ENCODE measurements at places on chromosomes 5 and 9. TPM values are rescaled to one million over a fixed set of nuclear protein-coding genes. Genes with fewer than 3 reads are reported as not detected.

DNA sequence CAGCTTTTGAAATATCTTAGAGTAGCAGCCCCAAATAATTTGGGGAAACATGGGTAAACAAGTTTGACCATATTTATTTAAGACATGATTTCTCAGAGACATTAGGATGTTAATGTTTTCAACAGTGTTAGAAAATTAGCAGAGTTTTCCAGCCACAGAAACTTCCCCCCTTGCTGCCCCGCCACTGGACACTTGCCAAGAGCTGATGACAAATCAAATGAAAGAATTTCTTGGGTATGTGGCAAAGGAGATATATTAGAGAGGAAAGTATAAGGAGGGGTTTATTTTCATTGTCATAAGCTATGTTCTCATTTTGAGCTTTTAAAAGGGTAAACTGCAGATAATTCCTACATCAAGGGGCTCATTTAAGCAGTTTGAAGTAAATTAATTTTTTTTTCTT lies 15.9 kb downstream of the GABRA1 start:
- no peaks in the 10 kb centered on the region for H3K36me3 ChIP-seq
- no peak overlapping the region for H3K27ac ChIP-seq
- H3K4me3 ChIP-seq = no peak overlapping the region
- DNase-seq = no peak
- peaks cover 84% of the 10 kb centered on the region for H3K27me3 ChIP-seq
- H3K4me1 ChIP-seq = no peaks in the 10 kb centered on the region

DNA sequence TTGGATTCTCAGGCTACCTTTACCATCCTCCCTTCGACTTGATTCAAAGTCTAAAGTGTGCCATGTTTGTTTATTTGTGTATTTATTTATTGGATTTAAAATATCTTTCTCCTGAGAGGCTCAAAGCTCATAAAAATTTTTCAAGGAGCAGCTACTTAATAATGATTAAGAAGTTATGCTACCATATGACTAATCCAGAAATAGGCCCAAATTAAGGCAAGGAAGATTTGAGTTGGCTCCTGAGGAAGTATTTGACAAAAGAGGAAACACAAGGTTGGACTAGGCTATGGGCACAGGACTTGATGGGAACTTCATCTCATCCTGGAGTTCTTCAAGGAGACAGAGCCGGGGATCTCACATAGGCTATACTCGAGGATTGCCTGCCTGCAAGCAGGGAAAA lies 22.4 kb upstream of the PPP2CA start:
- no peaks in the 10 kb centered on the region for H3K27me3 ChIP-seq
- no peak overlapping the region for H3K4me3 ChIP-seq
- H3K27ac ChIP-seq = no peak overlapping the region
- peaks cover 45% of the 10 kb centered on the region for H3K4me1 ChIP-seq
- DNase-seq = no peak

DNA sequence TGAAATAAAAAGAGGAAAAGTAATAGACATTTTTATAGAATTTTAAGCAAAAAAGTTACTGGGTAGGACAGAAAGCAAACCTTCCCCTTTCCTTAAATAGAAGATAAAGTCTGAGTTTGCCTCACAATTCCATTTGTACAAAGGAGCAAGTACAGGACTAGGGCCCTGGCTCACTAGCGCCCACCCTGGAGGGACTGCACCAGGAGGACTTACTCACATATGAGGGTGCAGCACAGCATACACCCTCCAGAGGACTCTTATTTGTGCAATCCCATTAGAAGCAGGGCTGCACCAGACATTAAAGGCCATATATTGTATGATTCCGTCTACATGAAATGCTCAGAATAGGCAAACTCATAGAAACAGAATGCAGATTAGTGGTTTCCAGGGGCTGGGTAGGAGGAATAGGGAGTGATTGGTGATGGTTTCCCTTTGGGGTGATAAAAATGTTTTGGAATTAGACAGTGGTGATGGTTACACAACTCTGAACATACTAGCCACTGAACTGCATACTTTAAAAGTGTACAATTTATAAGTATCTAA lies 4.5 kb downstream of the REEP5 start:
- no peak overlapping the region for H3K4me3 ChIP-seq
- no peaks in the 10 kb centered on the region for H3K27me3 ChIP-seq
- H3K4me1 ChIP-seq = peaks cover 32% of the 10 kb centered on the region
- peak overlapping the region; percentile 23 for H3K27ac ChIP-seq
- peaks cover 59% of the 10 kb centered on the region for H3K36me3 ChIP-seq
- DNase-seq = no peak

DNA sequence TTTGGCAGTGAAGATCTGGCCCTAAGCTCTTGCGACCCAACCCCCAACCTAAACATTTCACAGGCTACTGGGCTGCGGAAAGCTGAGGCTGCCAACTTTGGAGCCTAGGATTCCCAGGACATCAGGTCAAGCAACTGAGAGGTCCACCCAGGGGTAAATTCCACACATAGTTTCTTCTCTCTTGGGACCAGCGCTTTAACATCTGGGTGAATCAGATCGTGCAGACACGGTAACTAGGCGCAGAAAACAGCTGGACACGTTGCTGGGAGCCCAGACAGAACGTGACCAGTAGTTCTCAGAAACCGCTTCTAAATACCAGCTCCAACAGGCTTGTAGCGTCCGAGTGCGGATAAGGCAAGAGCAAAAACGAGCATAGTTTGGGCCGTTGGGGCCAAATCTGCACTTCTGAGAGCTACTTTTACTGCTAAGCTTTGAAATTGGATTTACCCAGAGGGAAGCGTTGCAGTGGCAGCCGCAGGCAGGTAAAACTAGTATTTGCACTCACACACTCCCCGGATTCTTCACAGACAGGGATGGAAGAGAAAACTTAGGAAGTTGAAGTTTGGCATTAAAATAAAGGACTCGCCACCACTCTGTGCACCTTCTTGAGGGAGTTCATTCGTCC lies 11.8 kb downstream of the ITGA1 start:
- H3K27me3 ChIP-seq = no peaks in the 10 kb centered on the region
- DNase-seq = peak; percentile 49

Gene B4GALT1
- 184 TPM for total RNA-seq

DNA sequence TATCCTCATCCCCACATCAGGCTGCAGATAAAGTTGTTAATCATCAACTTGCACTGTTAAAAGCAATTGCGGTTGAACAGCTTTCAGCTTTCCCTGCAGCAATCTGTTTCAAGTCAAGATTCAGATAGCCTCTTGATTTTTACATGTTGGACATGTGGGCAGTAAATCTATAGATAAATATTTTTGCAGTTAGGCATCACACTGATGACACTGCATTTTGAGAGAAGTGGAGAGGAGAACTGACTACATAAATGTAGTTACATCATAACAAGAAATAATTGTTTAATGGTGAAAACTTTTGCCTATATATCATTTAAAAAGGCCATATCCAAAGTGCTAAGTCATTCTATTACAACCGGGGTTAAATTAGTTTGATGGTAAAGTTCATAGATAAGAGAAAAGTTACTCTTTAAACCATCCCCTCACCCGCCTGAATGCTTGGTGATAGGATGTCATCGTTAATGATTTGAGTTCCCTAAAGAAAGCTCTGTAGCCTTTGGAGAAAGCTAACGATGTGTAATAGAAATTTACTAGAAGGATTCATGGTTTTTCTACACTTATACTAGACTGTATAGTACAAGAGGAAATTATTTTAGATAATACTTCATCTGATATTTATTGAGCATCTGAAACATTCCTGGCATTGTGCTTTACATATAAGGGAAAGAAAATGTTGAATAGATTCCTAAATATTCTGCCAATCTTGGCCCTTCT lies 30.8 kb upstream of the ALDH1A1 start:
- no peak for DNase-seq
- peaks cover 11% of the 10 kb centered on the region for H3K27me3 ChIP-seq
- H3K36me3 ChIP-seq = no peaks in the 10 kb centered on the region
- H3K27ac ChIP-seq = no peak overlapping the region
- H3K4me3 ChIP-seq = no peak overlapping the region

- no peaks in the 10 kb centered on the region for H3K36me3 ChIP-seq
- no peaks in the 10 kb centered on the region for H3K27me3 ChIP-seq
- peaks cover 22% of the 10 kb centered on the region for H3K4me1 ChIP-seq
- DNase-seq = peak; percentile 62
These were observed 122.1 kb upstream of the ADAMTS16 start for GRCh38 chr5:5017827-5018577.

DNA sequence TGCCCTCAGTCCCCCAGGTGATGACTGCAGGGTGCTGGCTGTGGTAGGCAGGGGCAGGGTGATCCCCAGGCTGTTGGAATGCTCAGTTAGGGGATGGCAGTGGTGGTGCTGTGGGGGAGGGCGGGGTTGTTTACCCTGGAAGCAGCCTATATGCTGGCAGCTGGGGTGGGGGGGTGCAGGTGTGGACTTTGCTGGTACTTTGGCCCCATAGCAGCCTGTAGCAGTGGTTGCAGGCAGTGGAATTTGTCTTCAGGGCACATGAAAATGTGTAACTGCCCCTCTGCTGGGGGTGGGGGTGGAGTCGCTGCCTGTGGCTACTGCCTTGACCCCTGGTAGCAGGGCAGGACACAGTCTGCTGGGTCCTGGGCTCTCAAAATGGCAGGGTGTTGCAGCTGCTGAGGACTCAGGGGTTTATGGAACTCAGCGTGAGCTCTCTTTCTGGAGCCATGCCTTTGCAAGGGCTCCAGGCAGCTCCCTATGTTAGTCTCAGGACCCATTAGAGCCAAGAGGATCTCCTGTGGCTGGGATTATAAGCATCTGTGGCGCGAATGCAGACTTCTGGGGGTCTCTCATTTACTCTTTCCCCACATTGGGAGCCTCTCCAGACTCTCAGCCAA lies 65.0 kb downstream of the RMI1 start:
- no peaks in the 10 kb centered on the region for H3K27me3 ChIP-seq
- H3K36me3 ChIP-seq = no peaks in the 10 kb centered on the region
- H3K4me1 ChIP-seq = no peaks in the 10 kb centered on the region
- DNase-seq = no peak

DNA sequence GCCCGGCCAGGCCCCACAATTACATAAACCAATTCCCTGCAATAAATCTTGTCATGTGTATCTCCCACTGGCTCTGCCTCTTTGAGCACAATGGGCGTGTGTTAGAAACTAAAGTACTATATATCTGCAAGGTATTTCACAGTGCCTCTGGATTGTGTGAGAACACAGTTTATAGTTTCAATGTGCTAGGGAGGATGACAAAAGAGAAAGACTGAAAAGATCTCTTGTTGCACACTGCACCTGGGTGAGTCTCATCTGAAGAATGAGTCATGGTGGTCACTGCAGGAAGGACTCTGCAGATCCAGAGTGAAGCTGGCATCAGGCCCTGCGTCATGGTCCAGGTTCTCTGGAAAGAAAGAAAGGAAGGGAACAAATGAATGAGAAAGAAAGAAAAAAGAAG lies 20.7 kb upstream of the CTSV start:
- H3K36me3 ChIP-seq = no peaks in the 10 kb centered on the region
- peaks cover 6% of the 10 kb centered on the region for H3K4me1 ChIP-seq
- H3K4me3 ChIP-seq = no peak overlapping the region
- peak overlapping the region; percentile 10 for H3K27ac ChIP-seq
- no peaks in the 10 kb centered on the region for H3K27me3 ChIP-seq

- no peak overlapping the region for H3K27ac ChIP-seq
- no peak overlapping the region for H3K4me3 ChIP-seq
- DNase-seq = no peak
- no peaks in the 10 kb centered on the region for H3K36me3 ChIP-seq
- H3K27me3 ChIP-seq = no peaks in the 10 kb centered on the region
These were observed 172.6 kb downstream of the RGS3 start for GRCh38 chr9:113636165-113636564.

- H3K4me1 ChIP-seq = peaks cover 6% of the 10 kb centered on the region
- H3K4me3 ChIP-seq = no peak overlapping the region
- H3K27me3 ChIP-seq = peaks cover 11% of the 10 kb centered on the region
- DNase-seq = no peak
- no peaks in the 10 kb centered on the region for H3K36me3 ChIP-seq
These were observed 32.3 kb downstream of the MARCHF11 start for GRCh38 chr5:16147179-16147900.

- H3K27me3 ChIP-seq = no peaks in the 10 kb centered on the region
- DNase-seq = no peak
- peaks cover 44% of the 10 kb centered on the region for H3K4me1 ChIP-seq
These were observed 5.8 kb downstream of the GCNT4 start for GRCh38 chr5:75046366-75047142.

Gene DMRTA1
- total RNA-seq = 0.77 TPM

Gene FLT4
- total RNA-seq = not detected

DNA sequence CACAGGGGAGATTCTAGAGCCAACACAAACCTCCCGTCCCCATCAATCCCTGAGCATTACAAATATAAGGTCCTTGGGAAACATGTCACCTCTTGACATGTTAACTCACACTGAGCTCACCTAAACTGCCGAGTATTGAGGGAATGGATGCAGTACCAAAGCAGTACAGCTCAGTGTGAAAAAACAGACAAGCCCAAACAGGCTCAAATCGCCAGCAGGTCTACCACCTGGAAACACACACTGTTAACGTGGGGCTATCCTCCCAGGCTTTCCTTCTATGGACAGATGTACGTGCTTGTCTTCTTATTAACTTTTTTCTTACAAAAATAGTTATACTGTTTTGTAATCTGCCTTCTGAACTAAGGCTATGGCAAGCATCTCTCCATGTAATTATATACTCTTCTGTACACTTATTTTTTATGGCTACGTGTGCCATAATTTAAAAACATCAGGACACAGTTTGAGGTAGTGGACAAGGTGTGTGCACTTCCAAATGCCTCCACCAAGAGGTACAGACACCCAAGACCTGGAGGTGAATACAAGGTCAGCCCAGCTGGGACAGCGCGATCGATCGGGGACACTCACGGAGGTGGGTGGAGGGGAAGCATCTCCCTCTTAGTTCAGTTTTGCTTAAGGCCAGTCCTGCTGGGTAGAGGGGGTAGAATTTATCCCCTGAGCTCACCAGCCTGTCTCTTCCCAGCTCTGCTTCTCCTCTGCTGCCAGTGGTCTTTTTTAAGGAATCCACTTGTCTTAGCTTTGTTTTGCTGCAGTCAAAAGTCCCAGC lies 76.5 kb downstream of the DAP start:
- no peaks in the 10 kb centered on the region for H3K4me1 ChIP-seq
- H3K27ac ChIP-seq = no peak overlapping the region
- H3K36me3 ChIP-seq = peaks cover 16% of the 10 kb centered on the region
- no peaks in the 10 kb centered on the region for H3K27me3 ChIP-seq
- no peak for DNase-seq

Gene PCDHB15
- total RNA-seq = 0.91 TPM

DNA sequence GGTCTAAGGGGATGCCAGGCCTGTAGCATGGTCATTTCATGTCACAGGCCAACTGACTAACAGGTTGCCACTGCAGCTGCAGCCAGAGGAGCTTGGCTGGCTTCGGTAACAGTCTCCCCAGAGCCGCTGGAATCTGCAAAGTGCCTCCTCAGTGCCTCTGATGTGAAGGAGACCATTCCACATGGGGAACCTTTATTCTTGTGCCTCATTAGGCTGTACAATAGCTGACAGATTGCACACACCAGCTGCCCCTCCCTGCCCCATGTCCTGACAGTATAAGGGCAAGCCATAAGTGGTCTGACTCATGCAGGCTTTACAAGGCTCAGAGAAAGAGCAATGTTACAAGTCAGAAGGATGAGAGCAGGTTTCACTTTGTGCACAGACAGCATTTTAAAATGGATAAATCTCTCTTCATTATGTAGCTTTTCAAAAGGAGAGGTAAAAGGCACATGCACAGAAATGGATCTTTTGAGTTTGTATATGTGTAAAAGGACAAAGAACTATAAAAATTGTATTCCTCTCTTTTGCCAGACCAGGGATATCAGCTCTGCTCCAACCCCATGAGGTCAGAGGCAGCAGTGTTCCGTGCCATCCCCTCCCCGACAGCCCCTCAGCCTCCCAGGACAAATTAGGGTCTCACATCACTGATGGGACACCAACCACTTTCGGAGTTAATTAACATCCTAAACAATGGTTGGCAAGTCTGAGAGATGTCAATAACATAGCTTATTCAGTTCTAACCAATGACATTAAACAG lies 467.8 kb downstream of the TMEM232 start:
- H3K36me3 ChIP-seq = no peaks in the 10 kb centered on the region
- no peaks in the 10 kb centered on the region for H3K27me3 ChIP-seq
- no peak overlapping the region for H3K4me3 ChIP-seq
- H3K27ac ChIP-seq = peak overlapping the region; percentile 16
- DNase-seq = peak; percentile 71
